ENCODE measurements at places on chromosomes 2 and 18. TPM values are rescaled to one million over a fixed set of nuclear protein-coding genes. Genes with fewer than 3 reads are reported as not detected.
A peak's percentile ranks its signal among the peaks of the same experiment; 100 is the strongest.

- no peak overlapping the region for H3K4me3 ChIP-seq
- H3K27me3 ChIP-seq: no peaks in the 10 kb centered on the region
- peak; percentile 16 for DNase-seq
- no peak overlapping the region for H3K27ac ChIP-seq
Observed at GRCh38 chr2:159177957-159178356, 108.5 kb downstream of the WDSUB1 start.

The D2HGDH gene
- total RNA-seq: 17.3 TPM

DNA sequence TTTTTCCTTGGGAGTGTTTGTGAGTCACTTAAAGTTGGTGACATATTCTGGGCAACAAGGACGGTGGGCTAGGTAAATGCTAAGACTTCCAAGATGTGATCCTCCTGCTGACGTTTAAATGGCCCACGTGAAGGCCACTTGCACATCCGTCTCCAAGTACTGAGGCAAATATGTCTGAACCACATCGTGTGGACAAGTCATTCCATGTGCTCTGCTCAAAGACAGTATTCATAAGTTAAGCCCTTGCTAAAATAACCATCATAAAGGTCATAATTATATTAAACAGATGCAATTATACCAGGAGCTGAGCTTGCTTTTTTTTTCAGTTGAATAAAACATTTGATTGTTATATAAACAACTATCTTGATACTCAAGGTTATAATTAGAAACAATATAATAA, 44.8 kb downstream of the SPP2 start:
- H3K4me3 ChIP-seq: no peak overlapping the region
- no peak for DNase-seq
- no peaks in the 10 kb centered on the region for H3K36me3 ChIP-seq
- peaks cover 9% of the 10 kb centered on the region for H3K4me1 ChIP-seq
- H3K27ac ChIP-seq: no peak overlapping the region

DNA sequence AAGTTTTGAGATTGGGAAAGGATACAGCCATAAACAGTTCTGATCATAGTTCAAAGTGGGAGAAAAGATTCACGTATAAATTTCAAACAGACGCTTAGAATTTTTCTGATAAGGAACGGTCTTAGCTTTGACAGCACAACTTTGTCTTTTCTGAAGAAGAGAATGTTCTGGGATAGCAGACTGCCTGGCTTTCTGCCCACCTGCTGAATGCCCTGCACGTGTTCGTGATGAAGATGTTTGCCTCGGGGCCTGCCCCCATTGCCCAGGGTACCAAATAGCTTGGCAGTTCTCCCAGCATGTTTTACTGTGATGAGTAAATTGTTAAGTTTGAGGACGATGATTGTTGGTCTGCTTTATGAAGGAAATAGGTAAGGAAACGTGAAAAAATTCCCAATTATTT, 4.6 kb downstream of the MRPL33 start:
- H3K4me3 ChIP-seq: no peak overlapping the region
- H3K36me3 ChIP-seq: no peaks in the 10 kb centered on the region
- no peak overlapping the region for H3K27ac ChIP-seq
- peaks cover 7% of the 10 kb centered on the region for H3K4me1 ChIP-seq
- no peaks in the 10 kb centered on the region for H3K27me3 ChIP-seq

The C2orf80 gene
- total RNA-seq: not detected

DNA sequence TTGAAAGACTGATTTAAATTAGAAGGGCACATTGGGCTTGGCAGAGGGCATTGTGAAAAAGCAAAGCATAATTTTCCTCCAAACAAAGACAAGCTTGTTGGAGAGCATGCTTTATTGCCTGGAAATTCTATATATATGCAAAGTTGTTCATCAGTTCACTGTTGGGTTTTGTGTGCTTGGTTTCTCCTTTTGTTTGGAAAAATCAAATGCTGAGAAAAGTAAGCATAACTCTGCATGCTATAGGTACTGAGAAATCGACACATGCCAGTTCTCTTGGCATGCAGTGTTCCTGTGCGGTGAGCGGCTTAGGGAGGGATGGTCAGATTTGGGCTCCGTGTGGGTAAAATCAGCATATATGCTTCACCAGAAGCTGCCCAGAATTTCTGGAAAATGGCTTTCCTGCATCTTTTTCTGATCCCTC, 161.0 kb downstream of the RAPGEF4 start:
- H3K4me3 ChIP-seq: no peak overlapping the region
- H3K27me3 ChIP-seq: no peaks in the 10 kb centered on the region
- no peaks in the 10 kb centered on the region for H3K36me3 ChIP-seq
- H3K27ac ChIP-seq: no peak overlapping the region
- no peak for DNase-seq
- H3K4me1 ChIP-seq: no peaks in the 10 kb centered on the region

DNA sequence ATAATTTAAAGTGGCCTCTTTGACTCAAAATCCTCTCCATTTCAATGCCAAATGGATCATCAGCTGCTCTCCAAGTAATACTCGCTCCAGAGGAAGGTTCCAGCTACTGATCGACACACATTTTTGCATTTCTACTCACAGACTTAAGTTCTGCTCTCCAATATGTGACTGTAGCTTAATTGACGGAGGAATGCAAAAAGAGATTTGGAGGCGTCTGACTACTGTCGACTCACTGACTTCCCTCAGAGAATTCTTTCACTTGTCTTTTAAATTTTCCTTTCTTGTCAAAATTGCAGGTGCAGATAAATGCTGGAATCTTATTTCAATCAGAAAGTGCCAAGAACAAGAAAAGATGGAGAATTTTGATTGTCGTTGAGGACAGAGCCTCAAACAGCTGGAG, 84.1 kb upstream of the PAPOLG start:
- H3K27ac ChIP-seq: no peak overlapping the region
- H3K4me3 ChIP-seq: no peak overlapping the region
- H3K4me1 ChIP-seq: peaks cover 17% of the 10 kb centered on the region
- DNase-seq: no peak
- no peaks in the 10 kb centered on the region for H3K27me3 ChIP-seq
- no peaks in the 10 kb centered on the region for H3K36me3 ChIP-seq

The INHA gene
- total RNA-seq: 0.31 TPM

DNA sequence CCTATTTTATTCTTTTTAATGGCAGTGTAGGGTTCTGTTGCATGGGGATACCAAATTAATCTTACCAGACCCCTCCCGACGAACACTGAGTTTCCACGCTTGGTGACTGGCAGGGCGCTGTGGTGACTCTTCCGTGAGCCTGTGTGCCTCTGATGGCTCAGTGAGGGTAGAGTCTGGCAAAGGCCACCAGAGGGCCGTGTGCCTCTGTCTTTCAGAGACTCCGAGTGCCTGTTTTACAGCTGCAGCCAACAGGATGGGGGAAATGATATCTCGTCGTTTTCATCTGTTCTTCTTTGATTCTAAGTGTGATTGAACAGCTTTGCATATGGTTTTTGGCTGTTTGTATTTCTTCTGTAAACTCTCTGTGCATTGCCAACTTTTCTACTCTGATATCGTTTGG, 99.8 kb downstream of the ZNF236 start:
- no peaks in the 10 kb centered on the region for H3K27me3 ChIP-seq
- peak; percentile 83 for DNase-seq
- peak overlapping the region; percentile 46 for H3K27ac ChIP-seq
- no peaks in the 10 kb centered on the region for H3K4me1 ChIP-seq

GRCh38 chr2:101400048-101400447, 12.7 kb upstream of the CREG2 start:
- H3K4me3 ChIP-seq: no peak overlapping the region
- H3K27ac ChIP-seq: no peak overlapping the region
- DNase-seq: no peak
